Airway epithelial cell (primary cell): ENCODE measurements at places on chromosomes 16 and 17. TPM values are rescaled to one million over a fixed set of nuclear protein-coding genes. Genes with fewer than 3 reads are reported as not detected.

RHBDL3 gene
- 0.14 TPM in 1 of 2 replicates, not detected in the other for total RNA-seq

CIBAR2 gene
- not detected in 2 replicates for total RNA-seq

DNASE1L2 gene
- total RNA-seq, result 0.19 and 0.21 TPM in 2 replicates

SLC13A2 gene
- total RNA-seq, result not detected in 2 replicates

TNP2 gene
- not detected in 2 replicates for total RNA-seq

ZFPM1 gene
- 2.2 and 3.0 TPM in 2 replicates for total RNA-seq
